ENCODE measurements at places on chromosomes 7 and 10.

- DNase-seq, result no peak
Observed at GRCh38 chr10:69609077-69609476, 21.0 kb upstream of the FAM241B start.

DNA sequence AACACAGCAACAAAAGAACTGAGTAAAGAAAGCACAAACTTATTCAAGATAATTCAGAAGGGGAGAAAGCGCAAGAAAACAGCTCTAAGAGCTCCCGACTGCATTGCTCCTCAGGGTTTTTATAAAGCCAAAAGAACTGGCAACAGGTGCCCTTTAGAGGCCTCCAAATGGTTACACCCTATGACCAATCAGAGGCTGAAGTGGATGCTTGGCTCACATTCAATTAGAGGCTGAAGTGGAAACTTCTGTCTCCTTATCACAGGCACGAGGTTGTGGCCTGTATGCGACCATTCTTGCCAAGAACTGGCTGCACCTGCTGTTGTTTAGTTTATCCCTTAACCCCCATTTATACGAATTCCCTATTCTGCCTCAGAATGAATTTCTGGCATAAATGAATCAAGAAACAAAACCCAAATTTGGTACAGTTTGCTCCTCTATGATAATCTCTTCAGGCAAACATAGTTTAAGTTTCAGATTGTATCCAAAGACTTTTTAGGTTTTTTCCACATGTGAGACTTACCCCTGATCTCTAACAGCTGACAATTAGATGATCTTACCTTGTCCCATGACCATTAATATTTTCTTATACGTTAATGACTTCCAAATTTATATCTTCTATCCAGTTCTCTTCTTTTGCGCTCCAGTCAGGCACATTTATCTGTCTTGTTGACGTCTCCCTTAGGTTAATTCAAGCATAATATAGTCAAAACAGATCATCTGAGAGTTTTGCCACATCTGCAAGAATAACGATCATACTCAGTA is 504.8 kb downstream of the NXPH1 start:
- no peak for DNase-seq

DNA sequence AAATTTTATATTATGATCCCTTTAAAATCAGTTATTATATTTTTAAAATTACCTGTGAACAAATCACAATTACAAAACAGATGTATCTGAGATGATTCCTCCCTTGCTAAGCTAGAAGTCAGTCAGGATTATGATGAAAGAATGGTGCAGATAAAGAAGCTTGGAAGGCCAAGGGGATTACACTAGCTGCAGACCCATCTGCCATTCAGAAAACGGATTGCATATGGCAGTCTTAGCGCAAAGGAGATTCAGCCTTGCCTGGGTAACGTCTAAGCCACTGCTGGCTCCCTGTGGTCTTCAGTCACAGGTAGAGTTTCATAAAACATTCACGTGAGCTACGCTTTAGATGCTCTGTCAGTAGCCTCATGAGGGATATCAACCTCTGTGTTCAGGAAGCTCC is 222.2 kb downstream of the POU6F2 start:
- no peak for DNase-seq

DNA sequence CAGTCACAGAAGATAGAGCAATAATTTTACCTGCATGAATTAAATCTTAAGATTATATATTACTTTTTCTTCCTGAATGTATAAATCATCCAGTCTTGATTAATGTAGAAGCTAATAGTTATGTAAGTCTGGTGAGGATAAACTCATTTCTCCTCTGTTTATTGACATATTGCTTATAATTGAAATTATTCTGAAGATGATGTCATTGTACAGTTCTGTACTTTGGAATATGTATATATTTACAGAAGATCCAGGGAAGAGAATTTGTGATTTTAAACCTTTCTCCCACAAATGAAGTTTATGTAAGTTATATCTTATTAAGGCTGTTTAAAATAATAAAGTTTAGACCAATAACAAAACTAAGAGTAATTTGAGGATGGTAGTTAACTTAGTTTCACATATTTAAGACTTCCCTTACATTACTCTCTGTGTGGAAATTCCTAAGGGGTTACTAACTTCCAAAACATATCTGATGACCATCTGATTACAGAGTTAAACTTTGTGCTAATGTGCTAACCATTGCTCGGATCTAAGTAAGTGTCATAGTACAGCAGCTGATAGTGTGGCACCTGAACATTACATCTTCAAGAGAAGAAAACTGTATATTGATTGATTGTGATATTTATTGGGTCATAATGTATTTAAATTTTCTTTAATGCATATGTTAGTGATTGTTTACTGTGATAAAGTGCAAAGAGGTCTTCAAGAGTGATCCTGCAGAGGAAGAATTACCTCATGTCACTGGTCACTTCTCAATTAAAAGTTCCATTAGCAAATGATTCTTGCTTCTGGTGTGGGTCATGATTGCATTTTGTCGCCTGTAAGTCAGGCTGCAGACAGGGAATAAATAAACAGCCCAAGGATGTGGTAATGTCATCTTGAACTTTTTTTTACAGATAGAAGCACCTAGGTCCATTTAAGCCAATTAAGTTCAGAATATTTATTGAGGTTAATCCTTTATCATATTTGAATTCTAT is 96.9 kb downstream of the UBE3C start:
- DNase-seq, result no peak

DNA sequence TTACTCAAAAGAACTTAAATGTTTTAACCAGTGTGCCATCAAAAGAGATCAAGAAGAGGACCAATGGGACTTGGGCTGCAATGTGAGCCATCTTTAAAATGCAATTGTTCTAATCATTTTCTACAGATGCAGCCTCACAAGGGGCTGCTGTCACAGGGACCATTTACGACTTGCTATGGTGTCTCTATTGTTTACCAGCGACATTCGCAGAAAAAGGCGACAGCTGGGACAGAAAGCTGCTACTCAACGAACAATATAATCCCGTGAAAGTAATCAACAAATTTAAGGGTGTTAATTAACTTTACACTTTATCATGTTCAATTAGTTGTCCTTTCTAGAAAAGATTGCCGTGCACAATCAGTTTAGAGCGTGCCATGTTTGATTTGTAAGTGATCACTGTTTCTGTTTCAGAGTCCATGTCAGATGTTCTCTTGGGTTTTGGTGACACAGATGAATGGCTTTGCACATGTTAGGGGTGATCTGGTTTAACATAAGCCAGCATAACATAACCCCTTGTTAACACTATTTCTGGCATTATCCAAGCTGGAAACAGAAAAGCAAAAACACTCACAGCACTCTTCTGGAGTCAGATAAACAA is 110.8 kb downstream of the HIBADH start:
- DNase-seq, result no peak

- DNase-seq, result no peak
Observed at GRCh38 chr10:3146289-3146688, 26.3 kb downstream of the PITRM1 start.
